ENCODE measurements at places on chromosomes 4 and X.

GRCh38 chr4:78938474-78938867 is 767 bp downstream of the PAQR3 start:
- no peak for DNase-seq

DNA sequence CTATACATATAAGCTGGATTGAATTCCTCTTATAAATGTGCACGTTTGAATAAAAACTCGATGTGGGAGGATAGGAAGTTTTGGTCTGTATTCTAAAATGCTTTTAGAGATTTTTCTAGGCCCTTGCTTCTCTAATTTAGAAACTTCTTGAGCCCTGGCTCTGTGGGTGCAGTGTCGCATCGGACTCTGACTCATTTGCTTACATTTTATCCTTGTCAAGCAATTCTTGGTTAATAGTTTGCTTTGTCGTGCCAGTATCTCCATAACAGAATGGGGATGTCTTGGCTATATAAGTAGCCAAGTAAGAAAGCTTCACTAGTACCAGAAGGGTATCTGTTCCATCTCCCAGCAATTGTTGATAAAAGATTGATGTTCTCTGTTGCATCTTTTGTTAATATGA is 10.7 kb downstream of the SGMS2 start:
- no peak for DNase-seq

DNA sequence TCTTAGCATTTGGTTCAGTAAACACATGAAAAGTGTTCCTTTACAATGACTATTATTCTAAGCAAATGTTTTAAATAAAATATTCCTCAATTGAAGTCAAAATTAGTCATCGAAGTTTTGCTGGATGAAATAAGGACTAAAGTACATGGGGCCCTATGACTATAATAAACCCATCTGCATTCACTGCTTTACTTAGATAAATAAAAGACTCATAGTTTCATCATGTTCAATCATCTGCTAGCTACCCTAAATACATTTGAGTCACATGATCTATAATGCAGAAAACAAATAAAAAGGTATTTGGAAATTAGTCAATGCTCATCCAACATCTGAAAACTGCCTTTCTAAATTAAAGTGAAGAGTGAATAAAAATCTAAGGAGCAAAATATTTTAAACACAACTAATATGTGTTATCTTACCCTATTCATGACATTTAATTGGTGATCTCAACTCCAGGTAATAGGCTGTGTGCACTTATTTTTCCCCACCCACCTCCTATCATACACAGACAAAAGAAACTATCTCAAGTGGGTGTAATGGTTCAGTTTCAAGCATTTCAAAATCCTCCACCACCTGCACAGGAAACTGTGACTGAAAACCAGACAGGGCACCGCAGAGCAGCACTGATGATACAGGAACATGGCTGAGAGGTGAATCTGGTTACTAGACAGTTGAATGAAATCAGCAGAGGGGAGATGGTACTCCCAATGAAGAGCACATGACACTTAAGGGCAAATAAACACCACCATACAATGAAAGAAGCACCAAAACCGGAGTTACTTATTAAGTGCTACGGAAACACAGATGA is 78.6 kb downstream of the CAMK2D start:
- DNase-seq: peak; percentile 12

DNA sequence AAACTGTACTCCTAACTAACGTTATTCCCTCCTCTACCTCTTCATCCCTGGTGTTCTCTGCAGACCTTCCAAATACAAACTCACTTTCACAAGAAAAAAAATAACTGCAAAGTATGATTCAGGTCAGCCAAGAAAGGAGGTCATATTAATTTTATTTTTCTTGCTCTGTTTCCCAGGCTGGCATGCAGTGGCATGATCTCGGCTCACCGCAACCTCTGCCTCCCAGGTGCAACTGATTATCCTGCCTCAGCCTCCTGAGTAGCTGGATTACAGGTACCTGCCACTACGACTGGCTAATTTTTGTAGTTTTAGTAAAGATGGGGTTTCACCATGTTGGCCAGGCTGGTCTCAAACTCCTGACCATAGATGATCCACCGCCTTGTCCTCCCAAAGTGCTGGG is 156.6 kb downstream of the CHIC2 start:
- DNase-seq: no peak

GRCh38 chr4:170423137-170423536 is 333.4 kb upstream of the AADAT start:
- DNase-seq: no peak

- no peak for DNase-seq
Measured at GRCh38 chr4:153282023-153282422, 62.5 kb upstream of the MND1 start.

- no peak for DNase-seq
Measured at GRCh38 chrX:70079297-70079696, 17.0 kb downstream of the OTUD6A start.

GRCh38 chr4:95387719-95388118 is 161.1 kb downstream of the UNC5C start:
- no peak for DNase-seq

DNA sequence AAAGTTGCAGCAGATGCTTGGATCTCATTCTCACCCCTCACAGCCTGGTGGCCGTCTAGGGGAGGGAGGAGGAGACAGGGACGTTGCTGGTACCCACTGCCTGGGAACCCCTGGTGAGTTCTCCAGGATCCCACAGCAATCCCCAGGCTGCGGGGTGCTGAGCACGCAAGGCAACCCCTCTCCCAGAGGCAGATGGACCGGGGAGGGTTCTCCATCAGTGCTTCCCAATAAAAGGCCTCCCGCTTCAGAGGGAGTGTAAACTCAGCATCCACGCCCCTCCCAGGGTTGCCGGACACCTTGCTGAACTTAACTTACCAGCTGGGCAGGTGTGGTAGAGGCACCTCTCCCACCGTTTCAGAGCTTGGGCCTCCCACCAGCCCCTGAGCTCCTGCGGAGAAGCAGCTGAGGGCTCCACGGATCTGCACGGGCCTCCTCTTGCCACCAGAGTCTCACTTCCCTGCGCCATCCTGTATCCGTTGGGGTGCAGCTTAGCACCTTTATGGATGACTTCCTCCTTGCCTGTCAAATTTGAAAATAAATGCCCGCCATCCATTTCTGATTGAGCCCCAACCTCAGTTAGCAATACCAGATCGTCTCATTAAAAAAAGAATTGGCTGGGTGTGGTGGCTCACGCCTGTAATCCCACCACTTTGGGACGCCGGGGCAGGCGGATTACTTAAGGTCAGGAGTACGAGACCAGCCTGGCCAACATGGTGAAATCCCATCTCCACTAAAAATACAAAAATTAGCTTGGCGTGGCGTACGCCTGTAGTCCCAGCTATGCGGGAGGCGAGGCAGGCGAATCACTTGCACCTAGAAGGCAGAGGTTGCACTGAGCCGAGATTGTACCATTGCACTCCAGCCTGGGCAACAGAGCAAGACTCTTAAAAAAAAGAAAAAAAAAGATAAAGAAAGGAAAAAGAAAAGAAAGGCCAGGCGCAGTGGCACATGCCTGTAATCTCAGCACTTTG is 14.8 kb upstream of the TBC1D14 start:
- no peak for DNase-seq

- DNase-seq: no peak
Measured at GRCh38 chrX:23031600-23031999, 31.8 kb downstream of the DDX53 start.

Data from stimulated activated CD4-positive, alpha-beta T cell treated with anti-CD3 and anti-CD28 coated beads, Interleukin-1b, Interleukin-23, amount 100 ng/mL, for 1 hour (primary cell).